ENCODE measurements at places on chromosomes 16 and 17.

DNA sequence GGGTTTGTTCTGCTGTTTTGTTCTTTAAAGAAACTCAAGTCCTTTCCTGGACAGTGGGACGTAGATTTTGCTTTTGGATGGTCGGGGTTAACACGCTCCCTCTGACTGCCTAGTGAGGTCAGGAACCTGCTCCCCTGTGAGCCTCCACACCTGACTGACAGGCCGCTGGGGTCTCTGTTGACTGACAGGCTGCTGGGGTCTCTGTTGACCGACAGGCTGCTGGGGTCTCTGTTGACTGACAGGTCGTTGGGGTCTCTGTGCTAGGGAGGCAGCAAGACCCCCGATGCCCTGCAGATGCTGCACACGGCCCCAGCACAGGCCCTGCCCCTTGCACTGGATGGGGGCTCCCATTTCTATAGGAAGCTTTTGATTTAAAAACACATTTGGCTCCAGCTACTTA is 33.5 kb downstream of the LMF1 start:
- no peak for DNase-seq

DNA sequence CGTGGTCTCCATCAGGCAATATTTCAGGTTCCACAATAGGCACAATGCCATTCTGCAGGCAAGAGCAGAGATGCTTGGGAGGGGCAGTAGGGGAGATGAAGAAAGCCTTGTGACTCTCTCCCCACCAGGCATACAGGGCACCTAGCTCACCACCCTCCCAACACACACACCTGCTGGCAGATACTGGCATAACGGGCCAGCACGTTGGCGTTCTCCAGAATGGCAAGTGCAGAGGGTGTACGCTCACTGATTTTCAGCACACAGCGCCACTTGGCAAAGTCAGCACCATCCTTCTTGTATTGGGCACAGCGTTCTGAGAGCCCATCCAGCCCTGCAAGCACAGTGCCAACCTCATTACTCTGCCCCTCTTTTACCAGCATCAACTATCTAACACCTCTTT is 2.2 kb downstream of the ALDOC start:
- DNase-seq = no peak

GRCh38 chr17:38609280-38610031 is 3.7 kb upstream of the SRCIN1 start:
- DNase-seq = no peak

- DNase-seq = no peak
These were observed 17.3 kb downstream of the MRPS23 start for GRCh38 chr17:57832314-57833178.

GRCh38 chr16:80852261-80852872 is 48.0 kb upstream of the CDYL2 start:
- DNase-seq = no peak

GRCh38 chr17:18038149-18038850 is 668 bp downstream of the ATPAF2 start:
- no peak for DNase-seq

DNA sequence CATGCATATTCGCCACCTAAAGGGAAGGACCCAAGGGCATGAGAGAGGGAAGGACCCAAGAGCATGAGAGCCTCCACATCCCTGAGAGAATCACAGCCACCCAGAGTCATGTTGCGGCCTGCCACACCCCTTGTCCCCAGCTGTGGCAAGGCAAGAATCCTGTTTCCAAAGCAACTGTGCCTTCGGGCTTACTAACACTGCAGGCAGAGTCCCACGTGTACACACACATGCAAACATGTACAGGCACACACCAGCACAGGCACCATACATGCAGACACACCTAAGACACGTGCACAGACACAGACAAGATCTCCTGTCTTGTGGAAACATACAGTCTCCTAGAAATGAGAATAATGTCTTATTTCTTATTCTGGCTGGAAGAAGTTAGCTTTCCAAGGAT is 92.4 kb upstream of the CDYL2 start:
- no peak for DNase-seq

DNA sequence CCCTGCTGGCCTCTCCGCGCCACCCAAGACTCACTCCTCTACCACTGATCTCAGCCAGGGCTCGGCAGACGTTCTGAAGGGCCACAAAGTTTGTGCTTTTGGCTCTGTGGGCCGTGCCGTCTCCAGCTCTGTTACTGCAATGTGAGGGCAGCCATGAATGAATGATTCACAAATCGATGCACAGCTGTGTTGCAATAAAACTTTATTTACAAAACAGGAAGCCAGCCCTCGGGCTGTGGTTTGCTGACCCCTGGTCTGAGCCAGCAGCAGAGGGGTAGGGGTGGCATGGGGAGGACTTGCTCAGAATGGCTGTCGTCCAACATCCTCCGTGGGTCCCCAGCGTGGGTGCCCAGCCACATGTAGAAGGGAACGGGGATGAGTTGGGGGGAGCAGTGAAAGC is 63.0 kb upstream of the PVALEF start:
- no peak for DNase-seq

- DNase-seq = no peak
These were observed 301.4 kb downstream of the CA10 start for GRCh38 chr17:51857052-51857597.

DNA sequence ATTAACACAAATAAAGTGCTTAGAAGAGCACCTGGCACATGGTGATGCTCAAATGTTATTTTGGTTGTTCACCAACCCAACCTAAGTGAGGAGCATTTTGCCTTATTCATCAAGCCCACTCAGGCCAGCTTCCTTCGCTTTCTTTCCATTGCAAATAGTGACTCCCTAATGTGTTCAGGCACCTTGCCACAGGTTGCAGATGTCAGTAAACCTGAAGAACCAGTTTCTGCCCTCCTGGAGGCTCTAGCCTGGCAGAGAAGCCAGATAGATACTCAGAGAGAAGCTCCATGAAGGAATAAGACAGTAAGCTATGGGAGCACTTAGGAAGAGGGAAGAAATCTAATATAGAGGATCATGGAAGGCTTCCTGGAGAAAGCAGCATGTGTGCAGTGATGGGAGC is 23.9 kb downstream of the GPR139 start:
- no peak for DNase-seq

- no peak for DNase-seq
These were observed 108.8 kb upstream of the RPL38 start for GRCh38 chr17:74094651-74095050.

DNA sequence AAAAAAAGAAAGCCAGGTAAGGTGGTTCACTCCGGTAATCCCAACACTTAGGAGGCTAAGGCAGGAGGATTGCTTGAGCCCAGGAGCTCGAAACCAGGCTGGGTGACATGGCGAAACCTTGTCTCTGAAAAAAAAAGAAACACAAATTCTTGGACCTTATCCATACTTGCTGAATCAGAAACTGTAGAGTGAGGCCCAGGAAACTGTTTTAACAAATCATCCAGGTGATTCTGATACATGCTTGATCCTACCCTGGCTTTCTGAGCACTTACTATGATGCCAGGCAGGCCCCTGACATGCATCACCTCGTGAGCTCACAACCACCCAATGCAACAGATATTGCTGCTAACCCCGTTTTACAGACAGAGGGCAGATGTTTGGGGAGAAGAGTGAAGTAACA is 4.0 kb upstream of the NAE1 start:
- no peak for DNase-seq

GRCh38 chr16:31505483-31505882 is 2.7 kb downstream of the RUSF1 start:
- no peak for DNase-seq

DNA sequence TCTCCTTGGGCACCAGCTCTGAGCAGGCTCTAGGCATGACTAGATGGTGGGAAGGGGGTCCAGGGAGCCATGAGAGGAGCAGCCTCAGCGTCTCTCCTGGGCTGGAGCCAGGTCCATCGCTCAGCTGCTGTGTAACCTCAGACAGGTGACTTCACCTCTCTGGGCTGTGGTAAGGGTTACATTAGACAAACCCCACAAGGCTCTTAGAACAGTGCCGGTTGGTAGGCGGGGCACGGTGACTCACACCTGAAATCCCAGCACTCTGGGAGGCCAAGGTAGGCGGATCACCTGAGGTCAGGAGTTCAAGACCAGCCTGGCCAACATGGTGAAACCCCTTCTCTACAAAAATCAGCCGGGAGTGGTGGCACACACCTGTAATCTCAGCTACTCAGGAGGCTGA is 18.1 kb upstream of the NPTX1 start:
- DNase-seq = no peak

GRCh38 chr16:78002915-78003538 is 19.3 kb upstream of the CLEC3A start:
- DNase-seq = peak; percentile 25

DNA sequence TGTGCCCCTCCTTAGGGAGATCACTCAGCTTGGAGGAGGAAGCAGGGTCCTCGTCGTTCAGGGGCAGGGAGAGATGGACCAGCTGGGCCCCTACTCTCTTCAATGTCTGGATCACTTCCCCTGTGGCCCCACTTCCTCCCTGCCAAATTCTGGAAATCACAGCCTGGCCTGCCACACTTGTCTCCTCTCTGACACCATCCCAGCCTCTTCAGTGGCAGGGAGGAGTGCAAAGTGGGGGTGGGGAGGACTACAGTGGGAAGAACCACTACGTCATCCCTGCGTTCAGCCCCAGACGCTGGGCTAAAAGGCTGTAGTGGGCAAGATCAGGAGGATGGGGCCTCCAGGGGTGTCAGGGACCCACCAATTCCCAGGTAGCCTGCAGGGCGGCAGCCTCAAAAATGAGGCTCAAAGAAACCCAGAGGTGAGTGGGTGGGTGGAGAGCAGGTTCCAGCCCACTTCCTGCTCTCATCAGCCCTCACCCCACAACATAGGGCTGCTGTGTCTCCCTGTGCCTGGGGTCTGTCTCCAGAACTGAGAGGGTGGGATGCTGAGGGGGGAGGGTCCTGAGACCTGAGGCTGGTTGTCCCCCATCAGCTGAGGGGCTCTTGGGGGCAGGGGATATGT is 25.0 kb upstream of the TAC4 start:
- no peak for DNase-seq

- no peak for DNase-seq
These were observed 24.6 kb upstream of the FMNL1 start for GRCh38 chr17:45197108-45197507.
